ENCODE measurements at places on chromosomes 1 and 21. TPM values are rescaled to one million over a fixed set of nuclear protein-coding genes. Genes with fewer than 3 reads are reported as not detected.

DNA sequence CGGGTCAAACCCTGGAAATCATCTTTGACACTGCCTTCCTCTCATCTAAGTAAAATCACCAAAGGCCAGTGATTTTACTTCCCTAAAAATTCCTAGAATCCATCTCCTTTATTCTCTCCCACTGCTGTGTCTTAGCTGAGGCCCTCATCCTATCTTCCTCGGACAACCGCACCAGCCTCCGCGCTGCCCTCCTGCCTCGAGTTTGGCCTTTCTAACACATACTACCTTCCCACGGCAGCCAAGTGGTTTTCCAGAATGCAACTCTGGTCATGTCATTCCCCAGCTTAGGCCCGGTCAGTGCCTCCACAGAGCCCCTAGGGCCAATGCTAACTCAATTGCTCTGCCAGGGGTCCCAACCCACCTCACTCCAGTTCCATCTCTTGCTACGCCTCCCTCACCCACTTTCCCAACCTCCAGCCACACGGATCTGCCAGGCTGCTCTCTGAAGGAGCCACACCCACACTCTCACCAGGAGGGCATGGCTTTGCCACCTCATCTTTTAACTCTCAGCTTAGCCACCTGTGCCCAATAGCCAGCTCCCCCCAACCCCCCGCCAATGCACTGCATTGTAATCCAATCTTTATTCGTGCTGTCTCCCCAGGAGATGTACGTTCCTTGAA, 6.8 kb downstream of the TMEM9 start:
- peaks cover 66% of the 10 kb centered on the region for H3K36me3 ChIP-seq
- DNase-seq, result no peak
- H3K4me1 ChIP-seq, result no peaks in the 10 kb centered on the region
- no peaks in the 10 kb centered on the region for H3K27me3 ChIP-seq
- H3K27ac ChIP-seq, result no peak overlapping the region

- no peak for DNase-seq
- H3K36me3 ChIP-seq, result no peaks in the 10 kb centered on the region
- H3K27me3 ChIP-seq, result no peaks in the 10 kb centered on the region
- no peaks in the 10 kb centered on the region for H3K4me1 ChIP-seq
Measured at GRCh38 chr1:107669996-107670395, 295.0 kb downstream of the VAV3 start.

DNA sequence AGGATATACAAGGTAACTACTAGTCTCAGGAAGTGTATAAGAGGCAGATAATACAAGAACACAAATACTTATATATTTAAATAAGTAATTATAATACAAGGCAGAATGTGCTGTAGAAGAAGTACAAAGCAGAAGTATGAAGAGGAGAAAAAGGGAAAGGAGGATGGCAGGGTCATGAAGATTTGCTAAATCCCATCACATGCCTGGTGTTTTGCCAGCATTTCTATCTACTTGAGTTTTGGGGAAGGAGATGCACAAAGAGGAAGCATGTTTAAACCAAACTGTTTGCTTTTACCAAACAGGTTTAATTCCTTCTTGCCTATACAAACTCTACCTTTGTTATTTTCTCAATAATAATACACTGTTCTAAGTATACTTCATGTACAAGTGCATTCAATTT, 60.9 kb upstream of the PODN start:
- H3K4me1 ChIP-seq, result no peaks in the 10 kb centered on the region
- H3K36me3 ChIP-seq, result peaks cover 21% of the 10 kb centered on the region
- no peak overlapping the region for H3K27ac ChIP-seq
- H3K27me3 ChIP-seq, result no peaks in the 10 kb centered on the region
- H3K4me3 ChIP-seq, result no peak overlapping the region

DNA sequence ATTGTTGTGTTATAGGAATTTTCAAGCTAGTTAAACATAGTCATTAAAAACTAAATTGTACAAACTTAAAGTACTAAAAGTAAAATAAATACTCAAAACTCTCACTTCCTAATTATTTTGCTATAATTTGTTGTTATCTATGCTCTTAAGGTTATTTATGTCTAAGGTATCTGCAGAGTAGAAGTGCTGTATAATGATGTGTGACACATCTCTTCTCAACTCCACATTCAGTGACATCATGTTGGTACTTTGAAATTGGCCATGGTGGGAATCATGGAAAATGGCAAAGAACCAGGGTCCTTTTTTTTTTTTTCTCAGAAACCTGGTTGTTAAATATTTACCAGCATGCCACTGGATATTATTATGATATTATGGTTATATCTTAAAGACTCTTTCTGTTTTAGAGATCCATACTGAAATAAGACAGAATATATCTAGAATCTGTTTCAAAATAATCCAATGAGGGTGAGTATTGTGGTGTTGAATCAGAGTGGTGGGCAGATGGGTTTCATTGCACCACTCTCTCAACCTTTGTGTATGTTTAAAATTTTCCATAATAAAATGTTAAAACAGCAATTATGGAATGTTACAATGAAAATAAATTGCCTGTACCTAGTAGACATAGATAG, 22.4 kb downstream of the LRRC8B start:
- peaks cover 56% of the 10 kb centered on the region for H3K4me1 ChIP-seq
- H3K4me3 ChIP-seq, result no peak overlapping the region
- H3K27ac ChIP-seq, result no peak overlapping the region

Gene PDE9A
- 3.4 TPM for total RNA-seq

GRCh38 chr1:228488818-228489674, 1.9 kb downstream of the RNF187 start:
- H3K4me3 ChIP-seq, result no peak overlapping the region
- peaks cover 46% of the 10 kb centered on the region for H3K36me3 ChIP-seq
- H3K4me1 ChIP-seq, result peaks cover 43% of the 10 kb centered on the region
- DNase-seq, result no peak

Gene RAB13
- 97.6 TPM for total RNA-seq

DNA sequence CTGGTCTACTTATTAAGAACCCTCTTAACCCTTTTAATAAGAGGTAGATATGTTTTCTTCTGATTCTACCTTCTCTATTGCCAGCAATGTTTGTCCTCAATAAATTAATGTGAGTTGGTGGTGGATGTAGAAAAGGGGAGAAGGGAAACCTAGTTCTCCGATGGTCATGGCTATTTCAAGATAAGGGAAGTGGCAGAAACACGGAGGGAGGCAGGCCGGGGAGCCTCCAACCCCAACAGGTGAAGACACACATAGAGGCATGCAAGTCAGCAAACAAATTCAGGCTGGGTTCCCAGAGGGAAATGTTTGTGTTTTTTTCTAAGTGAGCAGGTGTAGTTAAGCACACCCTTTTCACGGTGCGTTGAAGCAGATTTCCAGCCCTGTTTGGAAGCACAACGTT, 31.0 kb upstream of the CLDN14 start:
- no peaks in the 10 kb centered on the region for H3K36me3 ChIP-seq
- H3K4me3 ChIP-seq, result no peak overlapping the region
- no peak for DNase-seq

Gene TCHHL1
- not detected for total RNA-seq

GRCh38 chr1:16204634-16205333, 7.7 kb downstream of the ARHGEF19 start:
- DNase-seq, result no peak
- no peak overlapping the region for H3K27ac ChIP-seq
- H3K4me3 ChIP-seq, result no peak overlapping the region
- no peaks in the 10 kb centered on the region for H3K27me3 ChIP-seq
- H3K4me1 ChIP-seq, result peaks cover 14% of the 10 kb centered on the region

DNA sequence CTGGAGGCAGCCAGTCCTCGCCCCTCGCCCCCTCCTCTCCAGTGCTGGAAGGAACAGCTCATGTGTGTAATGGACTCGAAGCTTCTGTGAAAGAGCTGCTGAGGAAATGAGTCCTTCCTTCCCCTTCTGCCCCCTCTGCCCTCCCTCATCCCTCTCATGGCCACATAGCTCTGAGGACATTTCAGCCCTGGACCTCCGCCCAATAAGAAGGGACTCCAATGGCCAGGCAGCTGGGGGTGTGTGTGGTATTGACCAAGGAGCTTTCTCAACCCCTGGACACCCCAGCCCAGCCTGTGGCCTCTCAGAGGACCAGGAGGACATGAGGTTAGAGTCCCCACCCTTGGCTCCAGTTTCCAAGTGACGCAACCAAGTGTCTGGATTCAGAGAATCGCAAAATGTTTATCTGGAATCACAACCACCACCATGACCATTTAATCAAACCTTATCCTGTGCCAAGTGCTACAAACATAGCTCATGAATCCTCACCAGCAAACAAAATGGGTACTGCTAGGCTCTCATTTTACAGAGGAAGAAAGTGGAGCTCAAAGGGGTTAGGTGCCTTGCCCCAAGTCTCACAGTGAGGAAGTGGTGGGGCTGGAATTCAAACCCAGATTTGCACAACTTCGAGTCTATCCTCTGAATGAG, 47.8 kb upstream of the ECE1 start:
- no peaks in the 10 kb centered on the region for H3K27me3 ChIP-seq
- no peak overlapping the region for H3K4me3 ChIP-seq
- DNase-seq, result peak; percentile 92
- H3K27ac ChIP-seq, result peak overlapping the region; percentile 90
- H3K4me1 ChIP-seq, result peaks cover 93% of the 10 kb centered on the region

GRCh38 chr1:226664413-226665101, 74.5 kb downstream of the ITPKB start:
- peaks cover 66% of the 10 kb centered on the region for H3K4me1 ChIP-seq
- H3K27me3 ChIP-seq, result no peaks in the 10 kb centered on the region
- peak overlapping the region; percentile 95 for H3K27ac ChIP-seq
- DNase-seq, result peak; percentile 67
- H3K4me3 ChIP-seq, result peak overlapping the region; percentile 12
- no peaks in the 10 kb centered on the region for H3K36me3 ChIP-seq

DNA sequence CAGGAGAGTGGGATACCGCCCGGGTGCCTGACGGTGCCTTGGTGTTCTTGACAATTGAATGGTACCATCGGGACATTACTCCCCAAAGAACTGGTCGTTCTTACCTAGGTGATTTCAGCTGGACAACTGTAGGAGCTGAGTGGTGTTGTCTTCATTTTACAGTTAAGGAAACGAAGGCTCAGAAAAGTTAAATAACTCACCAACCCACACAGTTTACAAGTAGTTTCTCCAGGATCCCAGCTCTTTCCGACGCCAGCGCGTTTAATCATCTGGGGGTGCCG, 1.6 kb downstream of the PIK3CD start:
- H3K27me3 ChIP-seq, result peaks cover 32% of the 10 kb centered on the region
- no peaks in the 10 kb centered on the region for H3K36me3 ChIP-seq
- no peak for DNase-seq
- H3K27ac ChIP-seq, result no peak overlapping the region
- H3K4me1 ChIP-seq, result peaks cover 12% of the 10 kb centered on the region
- no peak overlapping the region for H3K4me3 ChIP-seq

- H3K4me1 ChIP-seq, result no peaks in the 10 kb centered on the region
- peaks cover 41% of the 10 kb centered on the region for H3K36me3 ChIP-seq
- H3K27me3 ChIP-seq, result no peaks in the 10 kb centered on the region
- H3K4me3 ChIP-seq, result no peak overlapping the region
- DNase-seq, result peak; percentile 18
Measured at GRCh38 chr21:46121286-46122221, 23.6 kb downstream of the COL6A2 start.

- no peaks in the 10 kb centered on the region for H3K4me1 ChIP-seq
- no peak for DNase-seq
- H3K27ac ChIP-seq, result no peak overlapping the region
- H3K36me3 ChIP-seq, result peaks cover 100% of the 10 kb centered on the region
- H3K27me3 ChIP-seq, result no peaks in the 10 kb centered on the region
Measured at GRCh38 chr1:19100028-19100427, 110.0 kb downstream of the UBR4 start.

GRCh38 chr1:38210021-38210894, 163.7 kb upstream of the POU3F1 start:
- H3K4me1 ChIP-seq, result no peaks in the 10 kb centered on the region
- H3K4me3 ChIP-seq, result no peak overlapping the region
- no peak for DNase-seq
- H3K27ac ChIP-seq, result no peak overlapping the region
- H3K36me3 ChIP-seq, result no peaks in the 10 kb centered on the region

DNA sequence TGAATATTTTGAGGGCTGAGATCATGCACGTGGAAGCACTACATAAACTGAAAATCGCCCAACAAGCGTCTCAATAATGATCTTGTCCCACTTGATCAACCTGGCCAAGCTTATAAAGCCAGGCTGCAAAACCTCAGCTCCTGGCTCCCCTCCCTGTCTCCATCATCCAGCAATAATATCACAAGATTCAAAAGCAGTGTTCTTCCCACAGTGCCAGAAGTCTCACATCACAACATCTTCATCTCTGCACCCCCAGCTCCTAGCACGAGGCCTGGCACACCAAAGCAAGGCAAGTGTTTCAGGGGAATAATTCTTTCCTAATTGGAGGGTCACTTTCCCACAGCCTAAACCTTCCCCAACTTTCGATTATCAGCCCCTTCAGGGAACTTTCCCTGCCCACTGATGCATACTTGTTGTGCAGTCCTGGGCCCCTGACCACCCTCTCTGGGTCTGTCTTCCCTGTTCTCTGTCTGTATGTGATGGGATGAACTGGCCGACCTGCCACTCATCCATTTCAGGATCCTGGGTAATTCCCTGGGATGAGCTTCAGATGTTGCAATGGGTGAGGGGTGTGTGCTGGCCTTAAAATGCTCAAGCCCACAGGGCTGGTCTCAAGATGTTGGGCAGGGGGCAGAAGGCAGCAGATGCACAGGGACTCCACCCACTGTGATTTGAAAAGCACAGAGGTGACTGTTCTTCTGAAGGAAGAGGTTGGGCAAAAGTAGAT, 129.0 kb downstream of the DMRTB1 start:
- no peak overlapping the region for H3K27ac ChIP-seq
- no peak for DNase-seq
- H3K27me3 ChIP-seq, result no peaks in the 10 kb centered on the region

Gene FCRL6
- total RNA-seq, result 1.9 TPM

DNA sequence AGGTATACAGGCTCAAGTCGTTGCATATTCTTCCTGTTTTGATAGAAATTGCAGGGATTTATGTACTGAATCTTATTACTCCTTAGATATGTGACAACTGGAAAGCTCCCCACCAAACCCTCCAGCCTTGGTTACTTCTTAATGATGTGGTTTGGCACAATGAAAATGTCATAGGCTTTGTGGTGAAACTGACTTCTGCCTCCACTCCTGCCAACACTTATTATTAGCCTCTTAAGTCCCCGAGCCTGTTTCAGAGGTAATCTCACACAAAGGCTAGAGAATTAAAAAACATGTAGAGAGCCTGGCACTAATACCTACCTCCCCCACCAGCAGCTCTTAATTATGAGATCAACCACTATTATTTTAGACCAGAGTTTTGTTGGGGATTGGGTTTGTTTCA, 4.2 kb downstream of the COX20 start:
- no peak overlapping the region for H3K27ac ChIP-seq
- H3K27me3 ChIP-seq, result no peaks in the 10 kb centered on the region
- peaks cover 53% of the 10 kb centered on the region for H3K36me3 ChIP-seq
- H3K4me3 ChIP-seq, result no peak overlapping the region
- no peak for DNase-seq
- H3K4me1 ChIP-seq, result no peaks in the 10 kb centered on the region

DNA sequence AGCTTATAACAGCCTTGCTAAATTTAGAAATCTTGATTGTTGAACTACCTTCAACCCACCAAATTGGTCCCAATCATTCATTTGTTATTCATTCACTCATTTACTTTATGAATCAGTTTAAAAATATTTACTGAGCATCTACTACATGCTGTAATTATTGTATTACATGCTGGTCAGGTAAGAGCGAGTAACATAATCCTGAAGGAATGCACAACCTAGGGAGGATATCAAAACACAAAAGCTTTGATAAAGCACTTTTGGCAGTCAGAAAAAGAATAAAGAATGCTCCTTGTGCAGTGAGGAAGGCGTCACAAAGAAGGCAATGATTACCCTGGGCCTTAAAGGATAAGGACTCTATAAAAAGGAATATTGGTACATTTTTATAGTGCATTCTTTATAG, 518.9 kb upstream of the NR5A2 start:
- no peak overlapping the region for H3K4me3 ChIP-seq
- no peak for DNase-seq
- H3K4me1 ChIP-seq, result no peaks in the 10 kb centered on the region
- no peaks in the 10 kb centered on the region for H3K27me3 ChIP-seq

All from heart left ventricle (tissue), 16 donors.